Thoracic aorta (tissue), 2 donors: ENCODE measurements at places on chromosomes 1 and 21. TPM values are rescaled to one million over a fixed set of nuclear protein-coding genes. Genes with fewer than 3 reads are reported as not detected.

GRCh38 chr1:110309767-110310166 is 29.4 kb upstream of the RBM15 start:
- H3K27me3 ChIP-seq = no peaks in the 10 kb centered on the region
- peaks cover 7% of the 10 kb centered on the region for H3K4me1 ChIP-seq
- no peak overlapping the region for H3K4me3 ChIP-seq
- no peaks in the 10 kb centered on the region for H3K36me3 ChIP-seq

DNA sequence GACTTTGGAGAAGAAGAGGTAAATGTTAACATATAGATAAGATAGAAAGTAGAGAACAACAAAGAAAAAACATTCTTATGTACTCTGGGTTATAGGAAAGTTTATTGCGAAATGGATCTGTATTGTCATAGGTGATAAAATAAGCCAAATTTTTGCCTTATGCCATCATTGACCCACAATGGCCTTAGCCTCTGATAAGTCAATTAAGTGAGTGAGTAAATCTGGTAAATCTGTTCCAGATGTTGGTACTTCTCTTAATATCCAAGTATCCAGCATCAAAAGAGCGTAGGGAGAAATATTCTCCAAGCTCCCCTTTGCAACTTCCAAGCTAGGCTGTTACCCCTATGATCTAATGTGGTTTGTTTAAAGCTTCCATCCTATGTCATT is 38.3 kb upstream of the CLCA4 start:
- H3K36me3 ChIP-seq = no peaks in the 10 kb centered on the region
- H3K4me3 ChIP-seq = no peak overlapping the region
- no peak for DNase-seq

DNA sequence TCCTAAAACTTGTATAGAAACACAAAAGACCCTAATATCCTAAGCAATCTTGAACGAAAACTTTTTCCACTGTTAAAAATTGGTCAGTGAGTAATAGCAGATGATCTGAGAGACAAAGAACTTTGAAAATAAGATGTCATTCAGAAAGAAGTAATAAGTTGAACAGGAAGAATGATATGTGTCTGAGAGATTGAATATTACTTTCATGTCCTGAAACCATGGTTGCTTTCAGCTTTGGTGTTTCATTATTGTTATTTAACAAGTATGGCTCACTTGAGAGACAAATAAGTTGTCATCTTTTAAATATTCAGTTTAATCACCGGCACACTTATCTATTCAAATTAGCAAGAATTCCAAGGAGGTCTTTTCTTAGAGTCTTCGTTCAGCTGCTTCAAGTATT is 11.4 kb downstream of the PRKACB start:
- peaks cover 7% of the 10 kb centered on the region for H3K4me1 ChIP-seq
- DNase-seq = no peak
- H3K4me3 ChIP-seq = no peak overlapping the region
- no peaks in the 10 kb centered on the region for H3K27me3 ChIP-seq
- H3K27ac ChIP-seq = no peak overlapping the region

GRCh38 chr1:182141040-182141439 is 79.5 kb upstream of the ZNF648 start:
- no peaks in the 10 kb centered on the region for H3K27me3 ChIP-seq
- H3K27ac ChIP-seq = no peak overlapping the region
- peaks cover 25% of the 10 kb centered on the region for H3K4me1 ChIP-seq
- DNase-seq = no peak
- no peak overlapping the region for H3K4me3 ChIP-seq
- H3K36me3 ChIP-seq = no peaks in the 10 kb centered on the region

DNA sequence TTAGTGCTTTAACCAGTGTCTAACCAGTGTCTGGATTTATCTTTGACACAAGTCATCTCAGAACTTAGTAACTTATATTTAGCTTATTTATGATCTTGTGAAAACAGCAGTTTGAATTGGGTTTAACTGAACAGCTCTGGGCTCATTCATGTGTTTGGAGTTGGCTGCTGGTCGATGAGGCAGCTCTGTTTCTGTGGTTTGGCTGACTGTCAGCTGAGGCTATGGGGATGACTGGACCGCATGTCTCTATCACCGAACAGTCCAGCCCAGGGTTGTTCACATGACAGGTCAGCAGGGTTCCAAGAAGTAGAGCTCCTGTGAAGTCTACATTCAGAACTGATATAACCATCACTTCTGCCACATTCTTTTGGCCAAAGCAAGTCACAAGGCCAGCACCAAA is 29.1 kb upstream of the C21orf91 start:
- no peaks in the 10 kb centered on the region for H3K27me3 ChIP-seq
- H3K4me1 ChIP-seq = no peaks in the 10 kb centered on the region
- no peak overlapping the region for H3K27ac ChIP-seq
- no peak overlapping the region for H3K4me3 ChIP-seq

- no peak for DNase-seq
- no peak overlapping the region for H3K27ac ChIP-seq
- no peaks in the 10 kb centered on the region for H3K36me3 ChIP-seq
- no peaks in the 10 kb centered on the region for H3K4me1 ChIP-seq
- H3K27me3 ChIP-seq = no peaks in the 10 kb centered on the region
- H3K4me3 ChIP-seq = no peak overlapping the region
Measured at GRCh38 chr1:168733241-168733640, 4.2 kb upstream of the DPT start.

DNA sequence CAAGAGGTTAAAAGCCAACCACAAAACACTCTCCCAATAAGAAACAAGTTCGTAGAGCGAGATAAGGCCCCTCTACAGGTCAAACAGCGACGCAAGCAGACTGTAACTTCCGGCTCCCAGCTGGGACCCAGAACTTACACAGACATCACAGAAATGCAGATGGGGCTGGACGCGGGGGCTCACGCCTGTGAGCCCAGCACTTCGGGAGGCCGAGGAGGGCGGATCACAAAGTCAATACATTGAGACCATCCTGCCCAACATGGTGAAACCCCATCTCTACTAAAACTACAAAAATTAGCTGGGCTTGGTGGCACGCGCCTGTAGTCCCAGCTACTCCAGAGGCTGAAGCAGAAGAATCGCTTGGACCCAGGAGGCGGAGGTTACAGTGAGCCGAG is 11.1 kb downstream of the CCNL2 start:
- no peak for DNase-seq
- no peak overlapping the region for H3K4me3 ChIP-seq
- no peaks in the 10 kb centered on the region for H3K4me1 ChIP-seq
- peaks cover 72% of the 10 kb centered on the region for H3K36me3 ChIP-seq
- no peaks in the 10 kb centered on the region for H3K27me3 ChIP-seq
- H3K27ac ChIP-seq = no peak overlapping the region

DNA sequence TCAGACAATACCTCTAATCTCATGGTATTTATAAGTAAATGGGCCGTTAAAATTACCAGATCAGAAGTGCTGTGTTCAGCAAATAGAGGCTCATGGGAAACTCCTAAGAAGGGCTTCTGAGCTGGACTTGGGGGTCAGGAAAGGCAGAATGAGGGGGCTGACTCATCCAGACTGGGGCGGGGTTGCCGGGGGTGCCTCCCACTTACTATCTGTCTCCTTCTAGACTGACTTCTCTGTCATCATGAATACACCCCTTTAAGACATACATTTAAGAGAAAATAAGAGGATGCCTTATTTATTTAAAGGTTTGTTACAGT is 96.0 kb upstream of the ERRFI1 start:
- peak overlapping the region; percentile 94 for H3K27ac ChIP-seq
- no peak for DNase-seq
- H3K4me3 ChIP-seq = peak overlapping the region; percentile 59
- peaks cover 67% of the 10 kb centered on the region for H3K4me1 ChIP-seq

- H3K4me1 ChIP-seq = peaks cover 43% of the 10 kb centered on the region
- H3K27me3 ChIP-seq = no peaks in the 10 kb centered on the region
- DNase-seq = peak; percentile 41
- H3K27ac ChIP-seq = peak overlapping the region; percentile 71
- peaks cover 2% of the 10 kb centered on the region for H3K36me3 ChIP-seq
- no peak overlapping the region for H3K4me3 ChIP-seq
Measured at GRCh38 chr1:19384113-19384512, 72.0 kb downstream of the SLC66A1 start.

DNA sequence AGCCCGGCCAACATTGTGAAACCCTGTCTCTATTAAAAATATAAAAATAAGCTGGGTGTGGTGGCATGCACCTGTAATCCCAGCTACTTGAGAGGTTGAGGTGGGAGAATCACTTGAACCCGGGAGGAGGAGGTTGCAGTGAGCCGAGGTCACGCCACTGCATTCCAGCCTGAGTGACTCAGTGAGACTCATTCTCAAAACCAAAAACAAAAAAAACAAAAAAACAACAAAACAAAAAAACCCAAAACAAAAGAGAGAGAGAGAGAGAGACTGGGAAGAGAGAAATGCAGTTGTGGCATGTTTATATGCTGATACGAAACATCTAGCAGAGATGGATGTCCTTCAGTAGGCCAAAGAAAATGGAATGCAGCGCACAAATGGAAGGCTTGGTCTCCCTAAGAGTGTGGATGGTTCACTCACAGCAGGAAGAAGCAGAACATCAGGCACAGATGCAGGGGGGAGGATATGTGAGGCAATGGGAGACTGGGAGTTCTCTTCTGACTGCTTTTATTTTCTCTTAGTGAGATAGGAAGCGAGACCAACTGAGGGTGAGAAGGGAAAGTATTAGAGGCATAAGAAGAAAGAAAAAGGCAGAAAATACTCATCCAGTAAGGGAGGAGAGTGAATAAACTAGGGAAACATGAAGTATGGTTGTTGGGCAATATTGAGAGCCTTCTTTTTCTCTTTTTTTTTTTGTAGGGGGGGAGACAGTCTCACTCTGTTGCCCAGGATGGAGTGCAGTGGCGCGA is 16.0 kb downstream of the THEM4 start:
- no peaks in the 10 kb centered on the region for H3K27me3 ChIP-seq
- H3K4me3 ChIP-seq = no peak overlapping the region

- no peaks in the 10 kb centered on the region for H3K4me1 ChIP-seq
- H3K27ac ChIP-seq = no peak overlapping the region
- no peaks in the 10 kb centered on the region for H3K27me3 ChIP-seq
- no peak for DNase-seq
- no peaks in the 10 kb centered on the region for H3K36me3 ChIP-seq
- H3K4me3 ChIP-seq = no peak overlapping the region
Measured at GRCh38 chr1:176857632-176858031, 306.9 kb downstream of the ASTN1 start.

DNA sequence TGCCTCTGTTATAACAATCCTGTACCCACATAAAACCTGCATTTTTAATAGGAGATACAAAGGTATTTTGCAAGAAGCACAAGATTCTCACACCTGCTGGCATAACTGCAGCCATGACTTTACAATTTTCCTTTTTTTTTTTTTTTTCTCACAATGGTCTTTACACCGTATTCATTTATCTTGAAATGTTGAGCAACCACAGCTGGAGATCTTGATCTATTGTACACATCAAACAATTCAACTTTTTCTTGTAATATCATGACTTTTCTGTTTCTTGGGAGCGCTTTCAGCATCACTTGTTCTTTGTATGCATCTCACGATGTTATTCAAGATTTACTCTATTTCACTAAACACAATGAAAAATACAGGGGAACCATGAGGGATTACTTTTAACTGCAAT is 651.4 kb downstream of the KCNT2 start:
- no peak overlapping the region for H3K27ac ChIP-seq
- no peak overlapping the region for H3K4me3 ChIP-seq

- no peaks in the 10 kb centered on the region for H3K36me3 ChIP-seq
- no peak overlapping the region for H3K4me3 ChIP-seq
- no peaks in the 10 kb centered on the region for H3K27me3 ChIP-seq
Measured at GRCh38 chr1:41500378-41500777, 15.9 kb upstream of the EDN2 start.

DNA sequence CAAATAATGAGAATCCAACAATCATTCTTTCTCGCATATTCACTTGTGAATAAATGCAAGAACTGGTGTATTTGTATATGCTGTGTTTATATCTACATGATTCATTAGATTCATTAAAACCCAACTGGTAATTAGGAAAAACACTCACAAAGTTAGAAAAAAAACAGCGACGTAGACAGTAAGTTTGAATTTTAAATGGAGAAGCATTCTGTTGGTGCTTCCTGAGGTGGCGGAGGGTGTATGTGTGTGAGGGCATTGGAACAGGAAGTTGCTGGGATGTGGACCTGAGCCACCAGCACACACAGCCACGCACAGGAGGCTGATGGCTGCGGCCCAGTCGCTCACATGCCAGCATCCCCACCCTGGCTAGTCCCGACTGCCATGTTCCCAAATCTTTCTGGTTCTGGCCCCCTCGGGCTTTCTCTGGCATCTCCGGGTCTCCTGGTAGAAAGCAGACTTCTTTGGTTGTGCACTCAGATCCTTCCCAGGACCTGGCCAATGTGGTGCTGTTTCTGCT is 121.6 kb upstream of the IRF2BP2 start:
- no peaks in the 10 kb centered on the region for H3K27me3 ChIP-seq
- H3K4me1 ChIP-seq = peaks cover 17% of the 10 kb centered on the region
- no peak for DNase-seq
- no peaks in the 10 kb centered on the region for H3K36me3 ChIP-seq

Gene DYNLT4
- total RNA-seq = not detected

Gene MARK1
- total RNA-seq = 11.9 TPM

Gene FAM163A
- not detected for total RNA-seq
